Hindlimb muscle (tissue), 1 donor: ENCODE measurements at places on chromosomes 11 and 22. TPM values are rescaled to one million over a fixed set of nuclear protein-coding genes. Genes with fewer than 3 reads are reported as not detected.

Gene KRTAP5-2
- not detected for polyA plus RNA-seq

DNA sequence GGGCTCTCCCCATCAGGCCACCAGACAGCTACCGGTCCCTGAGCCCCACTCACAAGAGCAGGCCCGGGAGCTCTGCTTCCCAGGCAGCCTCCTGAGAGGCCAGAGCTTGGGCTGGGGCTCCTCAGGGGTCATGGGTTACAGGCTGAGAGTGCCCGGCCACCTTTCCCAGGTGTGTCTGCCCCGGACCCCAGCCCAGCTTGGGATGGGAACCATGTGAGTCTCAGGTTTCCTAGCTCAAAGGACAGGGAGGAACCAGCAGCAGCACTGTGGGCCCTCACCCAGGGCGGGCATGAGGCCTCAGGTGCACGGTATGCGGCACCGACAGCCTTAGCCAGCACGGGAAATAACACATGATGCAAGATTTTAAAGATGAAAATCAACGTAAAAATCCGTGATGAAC lies 90.1 kb downstream of the NECTIN1 start:
- no peak for DNase-seq

DNA sequence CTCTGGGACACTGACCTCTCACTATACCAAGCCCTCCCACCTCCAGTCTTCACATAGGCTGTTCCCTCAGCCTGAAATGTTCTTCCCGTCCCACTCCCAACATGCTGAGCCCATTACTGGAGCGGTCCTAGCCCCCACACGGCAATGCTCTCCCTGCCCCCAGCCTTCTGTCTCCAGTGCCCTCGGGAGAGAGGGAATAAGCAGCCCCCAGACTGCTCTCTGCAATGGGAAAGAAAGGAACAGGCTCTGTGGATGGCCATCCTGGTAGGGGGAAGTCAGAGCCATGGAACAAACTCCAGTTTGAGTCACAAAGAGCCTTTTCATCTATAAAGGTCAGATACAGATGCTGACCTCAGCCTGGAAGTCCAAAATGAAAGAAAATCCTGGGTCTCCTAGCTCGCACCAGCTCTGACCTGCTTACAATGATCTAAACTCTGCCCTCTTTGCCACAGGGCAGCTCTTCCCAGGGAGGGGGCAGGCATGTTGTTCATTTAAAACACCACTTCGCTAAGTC lies 62.6 kb downstream of the FLRT1 start:
- no peak for DNase-seq

DNA sequence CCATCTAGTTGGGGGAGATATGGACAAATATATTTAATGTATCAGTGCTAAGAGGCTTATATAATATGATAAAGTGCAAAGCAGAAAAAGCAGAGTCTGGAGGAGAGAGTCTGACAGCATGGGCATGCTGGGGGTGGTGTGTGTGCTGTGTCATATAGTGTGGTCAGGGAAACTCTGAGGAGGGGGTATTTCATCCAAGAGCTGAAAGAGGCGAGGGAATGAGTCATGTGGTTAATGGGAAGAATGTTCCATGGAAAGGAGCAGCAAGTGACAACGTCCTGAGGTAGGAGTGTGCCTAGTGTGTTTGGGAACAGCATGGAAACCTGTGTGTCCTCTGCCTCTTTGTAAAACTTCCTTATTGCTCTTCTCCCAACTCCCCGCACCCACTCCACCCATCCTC lies 38.0 kb downstream of the EIF3F start:
- DNase-seq: no peak

- no peak for DNase-seq
Measured at GRCh38 chr22:21765909-21766529, 30.4 kb upstream of the YPEL1 start.
